ENCODE measurements at places on chromosomes 6 and 20. TPM values are rescaled to one million over a fixed set of nuclear protein-coding genes. Genes with fewer than 3 reads are reported as not detected.

The SLC13A3 gene
- 0.47 TPM for total RNA-seq

The EMILIN3 gene
- total RNA-seq, result not detected

The TREM2 gene
- not detected for total RNA-seq

- no peak for DNase-seq
Measured at GRCh38 chr6:16079354-16079753, 49.5 kb upstream of the MYLIP start.

DNA sequence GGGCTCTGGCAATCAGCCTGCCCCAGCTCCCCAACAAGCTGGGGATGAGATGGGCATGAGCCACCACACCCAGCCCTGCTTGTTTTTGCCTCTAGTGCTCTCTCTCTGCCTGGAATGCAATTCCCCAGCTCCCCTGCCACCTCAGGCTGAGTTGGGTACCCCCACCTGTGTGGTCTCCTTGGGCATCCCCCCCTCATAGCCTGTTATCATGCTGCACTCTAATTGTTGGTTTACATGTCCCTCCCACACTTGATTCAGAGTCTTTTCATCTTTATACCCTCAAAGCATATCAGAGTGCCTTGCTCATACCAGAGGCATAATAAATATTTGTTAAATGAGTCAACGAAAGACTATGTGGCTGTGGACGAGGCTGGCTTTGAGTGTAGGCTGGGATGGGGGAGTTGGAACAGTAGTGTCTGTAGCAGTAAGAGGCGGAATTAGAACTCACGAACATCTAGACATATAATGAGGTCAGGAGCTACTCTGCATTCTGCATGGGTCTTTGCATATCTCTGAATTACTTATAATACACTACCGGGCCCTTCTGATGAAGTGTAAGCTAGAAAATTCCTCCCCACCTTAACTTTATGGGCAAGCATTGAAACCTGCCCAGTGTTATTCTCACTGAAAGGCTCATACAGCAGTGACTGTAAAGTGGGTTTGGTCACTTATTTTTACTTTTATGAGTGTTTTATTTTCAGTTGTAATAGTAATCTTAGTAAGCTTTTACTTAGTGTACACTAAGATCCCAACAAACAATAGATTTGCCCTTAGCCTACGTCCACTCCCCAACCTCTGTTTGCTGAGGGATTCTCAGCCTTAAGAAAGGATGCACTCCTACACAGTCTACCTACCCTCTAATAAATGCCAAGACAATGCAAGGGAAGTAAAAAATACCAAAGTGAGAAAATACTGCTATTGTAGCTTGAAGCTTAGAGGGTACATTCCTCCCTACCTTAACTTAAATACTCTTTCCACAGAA, 58.7 kb downstream of the EDN1 start:
- DNase-seq, result no peak

GRCh38 chr6:121830736-121831135, 395.3 kb downstream of the GJA1 start:
- no peak for DNase-seq

- DNase-seq, result no peak
Measured at GRCh38 chr20:37970856-37971245, 62.4 kb downstream of the TTI1 start.

DNA sequence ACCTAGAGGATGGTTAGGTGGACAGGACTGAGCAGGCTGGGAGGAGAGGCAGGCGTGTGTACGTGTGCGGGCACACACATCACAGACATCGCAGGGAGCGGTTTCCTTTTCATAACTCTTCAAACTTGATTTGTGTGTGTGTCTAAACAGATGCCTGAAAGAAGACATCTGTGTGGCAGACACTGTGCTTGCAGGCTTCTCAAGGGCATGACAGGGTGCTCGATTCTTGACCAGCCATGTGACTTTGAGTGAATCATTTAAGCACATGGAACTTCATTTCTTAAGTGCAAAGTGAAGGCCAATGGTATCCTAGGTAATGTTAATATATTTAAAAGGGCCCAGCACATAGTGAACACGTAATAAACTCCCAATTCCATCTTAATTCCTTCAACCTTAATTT, 186.5 kb downstream of the SCP2D1 start:
- no peak for DNase-seq

DNA sequence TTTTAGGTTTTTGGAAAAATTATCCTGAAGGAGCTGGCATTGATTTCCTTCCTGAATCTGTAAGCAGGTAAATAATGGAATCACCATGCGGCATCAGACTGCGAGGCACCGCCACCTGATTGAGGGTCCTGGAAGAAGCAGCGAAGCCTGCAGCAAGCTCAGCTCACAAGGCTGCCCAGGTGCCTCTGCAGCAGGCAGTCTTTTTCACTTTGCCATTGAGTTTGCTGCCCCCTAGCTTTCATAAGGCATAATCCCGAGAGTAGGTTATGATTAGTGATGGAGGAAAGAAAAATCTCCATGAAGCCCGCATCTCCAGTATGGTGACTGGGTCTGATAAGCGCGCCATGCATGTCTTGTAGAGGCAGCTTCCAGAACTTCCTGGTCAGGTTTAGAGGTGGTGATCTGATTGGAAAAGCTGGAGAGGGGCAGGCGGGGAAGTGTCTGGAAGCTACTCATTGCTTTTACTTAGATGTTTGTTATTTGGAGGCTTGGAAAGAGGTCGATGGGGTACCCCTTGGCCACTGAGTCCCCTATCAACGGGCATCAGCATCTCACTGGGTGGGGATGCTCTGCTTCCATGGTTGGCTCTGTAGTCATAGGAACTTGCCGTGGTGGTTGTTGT, 26.7 kb downstream of the IYD start:
- DNase-seq, result no peak

DNA sequence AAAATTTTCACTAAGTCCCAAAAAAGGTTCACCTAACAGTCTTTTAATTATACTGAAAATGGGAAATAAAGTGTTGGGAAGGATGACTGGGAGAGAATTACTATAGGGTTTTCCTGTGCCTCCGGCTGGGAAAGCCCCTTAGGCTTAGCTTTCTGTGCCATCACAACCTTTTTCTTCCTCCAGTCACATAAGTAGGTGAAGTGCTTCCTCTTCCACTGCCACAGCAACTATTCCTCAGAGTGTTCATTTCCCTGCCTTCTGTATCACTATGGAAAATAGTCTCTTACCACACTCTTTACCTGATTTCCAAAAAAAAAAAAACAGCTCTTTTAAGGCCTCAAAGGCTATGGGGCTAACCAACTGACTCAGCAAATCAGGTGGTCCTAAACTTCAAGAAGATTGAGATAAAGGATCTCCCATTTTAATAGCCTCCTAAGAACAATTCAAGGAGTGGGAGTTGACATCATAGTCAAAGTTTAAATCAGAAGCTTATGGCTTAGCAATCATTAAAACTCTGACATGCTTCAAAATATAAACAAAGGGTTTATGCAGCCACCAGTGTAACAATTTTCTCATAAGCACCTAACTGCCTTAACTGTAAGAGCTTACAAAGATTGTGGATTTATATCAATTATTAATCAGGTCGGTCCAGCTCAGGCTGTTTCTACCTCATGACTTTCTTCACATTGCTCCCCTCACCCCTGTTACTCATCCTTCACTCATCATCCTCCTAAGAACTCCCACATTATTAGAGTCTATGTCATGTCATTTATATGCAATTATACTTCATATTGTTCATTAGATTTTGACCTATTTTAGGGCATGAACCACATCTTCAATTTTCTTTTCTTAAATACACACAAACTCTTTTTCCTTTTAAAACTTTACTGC, 95.3 kb downstream of the RNGTT start:
- no peak for DNase-seq

DNA sequence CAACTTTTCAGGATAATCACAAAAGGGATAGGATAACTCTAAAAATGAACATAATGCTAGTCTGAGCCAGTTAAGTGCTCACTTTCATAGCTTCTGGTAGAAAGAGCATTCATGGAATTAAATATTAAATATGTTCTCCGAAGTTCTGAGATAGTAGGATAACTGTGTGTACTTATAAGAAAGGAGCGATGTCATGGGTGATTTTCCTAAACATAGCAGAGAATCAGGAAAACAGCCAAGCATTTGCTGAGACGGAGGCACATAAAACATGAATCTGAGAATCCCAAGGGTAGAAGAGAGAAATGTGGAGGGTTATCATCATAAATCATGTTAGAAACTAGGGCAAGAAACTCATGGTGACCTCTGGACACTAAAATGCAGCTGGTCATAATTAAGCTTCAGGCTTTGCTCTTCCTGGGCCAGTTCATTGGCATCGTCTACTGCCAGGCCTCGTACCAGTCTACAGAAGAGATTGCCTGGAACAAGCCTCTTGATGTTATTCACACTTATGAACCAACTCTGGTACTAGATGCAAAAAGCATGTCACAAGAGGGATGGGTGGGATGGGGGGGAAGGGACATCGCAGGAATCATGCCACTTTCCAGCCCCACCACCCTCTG, 436.6 kb downstream of the PRKN start:
- DNase-seq, result no peak

GRCh38 chr6:24719125-24719971, at the start of gene C6orf62:
Gene C6orf62, minus strand, starts transcription at chr6:24719154. Its CDS starts 486 bp downstream, at chr6:24718668.
- peak; percentile 30 for DNase-seq

Data from activated B cell treated with CpG ODN at 0.5 μM for 24 hours (primary cell).